ENCODE measurements at places on chromosomes 5 and 9.
A peak's percentile ranks its signal among the peaks of the same experiment; 100 is the strongest.

DNA sequence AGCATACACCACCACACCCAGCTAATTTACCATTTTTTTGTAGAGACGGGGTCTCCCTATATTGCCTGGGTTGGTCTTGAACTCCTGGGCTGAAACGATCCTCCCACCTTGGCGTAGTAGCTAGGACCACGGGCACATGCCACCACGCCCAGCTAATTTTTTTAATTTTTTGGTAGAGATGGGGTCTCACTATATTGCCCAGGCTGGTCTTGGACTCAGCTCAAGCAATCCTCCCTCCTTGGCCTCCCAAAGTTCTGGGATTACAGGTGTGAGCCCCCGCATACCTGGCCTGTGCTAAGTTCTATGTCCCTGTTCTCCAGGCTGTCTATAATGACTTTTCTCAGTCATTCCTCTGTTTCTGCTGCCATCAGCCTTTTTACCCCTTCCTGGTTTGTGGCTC lies 41.3 kb downstream of the ASS1 start:
- DNase-seq = no peak

DNA sequence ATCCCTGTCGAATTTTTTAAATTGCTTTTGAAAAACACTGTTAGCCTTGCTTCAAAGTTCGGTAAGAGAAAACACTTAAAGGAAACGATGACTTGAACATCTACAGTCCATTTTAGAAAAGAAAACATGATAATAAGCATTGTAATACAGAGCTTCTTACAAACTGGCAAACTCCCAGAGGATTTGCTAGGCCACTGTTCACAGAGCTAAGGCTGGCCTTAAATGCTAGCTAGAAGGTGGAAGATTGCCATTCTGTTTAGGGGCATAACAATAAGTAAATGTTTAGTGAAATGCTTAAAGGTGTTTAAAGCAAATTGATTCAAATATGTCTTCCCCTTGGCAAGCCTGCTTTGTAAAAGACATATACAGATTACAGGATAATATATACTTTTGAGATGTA lies 169.6 kb downstream of the TLE4 start:
- DNase-seq = no peak

DNA sequence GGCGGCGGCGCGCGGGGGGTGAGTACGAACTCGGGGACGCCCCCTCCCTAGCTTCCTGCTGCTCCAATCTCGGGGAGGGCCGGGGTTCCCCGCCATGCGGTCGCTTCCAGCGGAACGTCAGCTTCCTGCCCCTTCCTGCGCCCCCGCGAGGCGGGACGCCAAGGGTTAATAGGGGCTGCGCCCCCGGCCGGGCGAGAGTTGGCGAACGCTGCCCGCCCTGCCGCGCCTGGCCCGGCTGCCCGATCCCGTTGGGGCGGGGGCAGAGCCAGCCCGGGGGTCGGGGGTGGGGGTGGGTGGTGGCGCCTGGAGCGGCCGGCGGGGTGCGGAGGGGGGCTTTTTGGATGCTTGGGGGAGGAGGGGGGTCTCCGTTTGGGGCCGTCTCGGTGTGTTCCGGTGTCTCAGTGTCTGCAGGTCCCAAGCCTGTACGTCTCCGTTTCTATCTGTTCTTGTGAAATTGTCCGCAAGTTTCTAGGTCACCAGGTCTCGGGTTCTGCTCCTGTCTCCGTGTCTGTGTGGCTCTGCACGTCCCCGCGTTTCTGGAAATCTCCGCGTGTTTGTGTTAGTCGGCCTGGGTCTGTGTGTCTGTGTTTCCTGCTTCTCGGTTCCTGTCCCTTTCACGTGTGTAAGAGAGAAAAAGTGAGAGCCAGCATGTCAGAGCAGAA lies 789 bp downstream of the COL27A1 start:
- DNase-seq = no peak

DNA sequence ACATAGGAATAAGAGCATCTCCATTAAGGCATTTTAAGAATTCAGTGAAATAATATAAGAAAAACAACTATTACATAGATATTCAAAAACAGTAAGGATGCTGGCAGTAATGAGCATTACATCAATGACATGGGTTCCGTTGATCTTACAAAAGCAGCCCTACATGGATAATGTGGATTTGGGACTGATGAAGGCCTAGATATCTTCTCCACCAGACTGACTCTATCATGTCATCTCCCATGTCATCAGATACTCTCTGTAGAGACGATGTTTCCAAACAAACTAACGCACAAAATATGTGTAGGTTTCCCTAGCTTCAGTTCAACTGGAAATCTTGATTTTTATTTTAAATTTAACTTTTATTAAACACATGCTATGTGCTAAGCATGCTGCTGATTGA lies 3.6 kb downstream of the LURAP1L start:
- DNase-seq = no peak

- DNase-seq = no peak
These were observed 21.6 kb upstream of the SREK1 start for GRCh38 chr5:66122379-66123034.

- no peak for DNase-seq
These were observed 130.1 kb upstream of the LARP1 start for GRCh38 chr5:154625031-154625430.

DNA sequence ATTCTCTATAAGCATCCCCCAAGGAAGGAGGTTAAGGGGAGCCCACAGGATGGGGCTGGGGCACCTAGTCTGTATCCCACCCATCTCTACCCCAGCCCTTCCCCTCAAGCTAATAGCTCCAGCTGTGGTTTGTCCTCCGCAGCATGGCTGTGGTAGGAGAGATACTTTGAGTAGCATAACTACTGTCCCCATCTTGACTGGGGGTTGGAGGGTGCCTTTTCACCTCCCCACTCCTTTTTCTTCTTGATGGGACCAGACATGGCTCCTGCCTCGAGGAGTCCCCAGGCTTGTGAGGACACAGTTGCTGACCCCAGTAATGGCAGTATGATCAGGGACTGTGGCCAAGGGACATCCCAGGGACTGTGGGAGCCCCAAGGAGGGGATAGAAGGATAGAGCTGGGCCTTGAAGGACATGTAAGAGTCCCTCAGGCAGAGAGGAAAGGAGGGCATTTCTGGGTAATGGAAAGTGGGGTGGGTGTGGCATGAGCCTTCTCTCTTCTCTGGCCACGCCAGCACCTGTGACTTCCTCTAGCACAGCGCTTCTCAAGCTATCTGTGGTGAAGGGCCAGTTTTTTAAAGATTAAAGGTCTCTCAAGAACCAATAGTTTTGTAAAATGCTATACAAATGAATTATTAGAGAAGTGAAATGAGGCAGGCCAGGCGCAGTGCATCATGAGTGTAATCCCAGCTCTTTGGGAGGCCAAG lies 14.0 kb downstream of the OLFML2A start:
- no peak for DNase-seq

- DNase-seq = no peak
These were observed 318.4 kb downstream of the ARL15 start for GRCh38 chr5:53991942-53992341.

GRCh38 chr5:68251386-68251785 lies 35.8 kb downstream of the PIK3R1 start:
- peak; percentile 26 for DNase-seq
